ENCODE measurements at places on chromosomes 16 and 17.
A peak's percentile ranks its signal among the peaks of the same experiment; 100 is the strongest.

DNA sequence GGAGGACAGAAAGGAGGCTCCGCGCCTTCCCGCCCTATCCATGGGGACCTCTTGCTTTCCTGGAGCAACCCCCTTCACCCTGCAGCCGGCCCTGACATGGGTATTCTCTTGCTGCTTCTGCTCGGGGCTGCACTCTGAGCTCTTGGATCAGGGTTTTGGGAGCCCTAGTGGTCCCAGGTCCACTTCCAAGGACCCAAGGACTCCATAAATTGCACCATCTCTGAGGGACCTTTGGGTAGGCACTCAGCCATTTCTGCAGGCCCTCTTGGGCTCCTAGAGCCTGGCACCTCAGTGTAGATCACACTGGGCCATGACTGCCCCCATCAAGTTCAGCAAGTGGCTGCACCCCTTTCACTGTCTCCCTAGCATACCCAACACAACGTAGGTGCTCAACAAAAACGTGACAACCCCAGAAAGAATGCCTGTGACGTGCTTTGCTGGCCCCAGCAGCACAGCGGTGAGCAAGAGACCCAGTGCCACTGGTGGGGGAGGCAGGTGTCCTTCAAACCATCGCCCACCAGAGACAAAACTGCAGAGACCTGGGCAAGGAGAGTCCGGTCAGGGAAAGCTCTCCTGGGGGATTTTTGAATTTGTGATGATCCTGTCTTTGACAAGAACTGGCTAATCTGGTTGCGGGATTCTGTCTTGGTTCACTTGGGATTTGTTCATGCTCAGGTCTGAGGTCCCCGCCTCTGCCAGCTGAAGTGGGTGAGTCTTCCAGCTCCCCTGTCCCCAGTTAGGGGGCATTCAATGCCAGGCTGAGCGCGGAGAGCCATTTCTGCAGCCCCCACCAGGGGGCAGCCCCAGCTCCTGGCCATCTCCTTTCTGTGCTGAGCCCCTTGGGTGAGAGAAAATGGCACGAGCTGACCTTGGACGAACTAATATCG lies 2.5 kb upstream of the RAB11FIP4 start:
- peak; percentile 30 for DNase-seq
- H3K36me3 ChIP-seq, result peaks cover 5% of the 10 kb centered on the region
- H3K4me1 ChIP-seq, result peaks cover 9% of the 10 kb centered on the region
- peaks cover 51% of the 10 kb centered on the region for H3K27me3 ChIP-seq

- H3K27me3 ChIP-seq, result no peaks in the 10 kb centered on the region
- H3K27ac ChIP-seq, result no peak overlapping the region
- DNase-seq, result no peak
- H3K4me3 ChIP-seq, result no peak overlapping the region
- no peaks in the 10 kb centered on the region for H3K36me3 ChIP-seq
- H3K4me1 ChIP-seq, result no peaks in the 10 kb centered on the region
Measured at GRCh38 chr17:35907691-35908090, 22.9 kb downstream of the RDM1 start.

GRCh38 chr17:72878975-72879660 lies 213.4 kb downstream of the SLC39A11 start:
- H3K36me3 ChIP-seq, result peaks cover 63% of the 10 kb centered on the region
- no peak for DNase-seq
- no peaks in the 10 kb centered on the region for H3K4me1 ChIP-seq
- H3K4me3 ChIP-seq, result no peak overlapping the region
- H3K27ac ChIP-seq, result no peak overlapping the region

GRCh38 chr16:67942200-67942509 lies 1.8 kb downstream of the LCAT start:
- H3K4me3 ChIP-seq, result no peak overlapping the region
- peaks cover 47% of the 10 kb centered on the region for H3K4me1 ChIP-seq
- DNase-seq, result no peak
- H3K27ac ChIP-seq, result no peak overlapping the region
- no peaks in the 10 kb centered on the region for H3K27me3 ChIP-seq
- peaks cover 40% of the 10 kb centered on the region for H3K36me3 ChIP-seq

DNA sequence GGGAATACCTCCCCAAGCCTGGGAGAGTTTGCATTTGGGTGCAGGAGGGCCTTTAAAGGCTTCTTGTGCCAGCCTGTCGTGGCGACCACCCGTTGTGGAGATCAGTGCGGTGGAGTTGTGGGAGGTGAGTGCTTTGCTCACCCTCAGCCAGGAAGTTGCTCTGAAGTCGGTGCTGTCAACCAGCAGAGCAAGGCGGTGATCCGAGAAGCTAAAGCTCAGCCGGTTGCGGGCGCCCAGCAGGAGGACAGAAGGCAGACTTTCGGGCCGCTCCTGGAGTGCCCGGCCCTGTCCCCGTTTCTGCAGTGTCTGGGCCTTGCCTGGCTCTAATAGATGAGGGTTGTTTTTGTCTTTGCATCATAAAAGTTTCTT lies 1.4 kb downstream of the UBE2I start:
- peaks cover 30% of the 10 kb centered on the region for H3K36me3 ChIP-seq
- H3K27me3 ChIP-seq, result no peaks in the 10 kb centered on the region
- peaks cover 51% of the 10 kb centered on the region for H3K4me1 ChIP-seq
- DNase-seq, result no peak
- H3K27ac ChIP-seq, result peak overlapping the region; percentile 97

GRCh38 chr17:28228109-28228840 lies 90.7 kb upstream of the TMEM97 start:
- H3K4me3 ChIP-seq, result peak overlapping the region; percentile 81
- no peak overlapping the region for H3K27ac ChIP-seq
- peaks cover 4% of the 10 kb centered on the region for H3K36me3 ChIP-seq
- peaks cover 7% of the 10 kb centered on the region for H3K4me1 ChIP-seq

- H3K4me3 ChIP-seq, result no peak overlapping the region
- H3K27ac ChIP-seq, result no peak overlapping the region
- H3K36me3 ChIP-seq, result no peaks in the 10 kb centered on the region
Measured at GRCh38 chr16:57504001-57504400, 17.7 kb upstream of the DOK4 start.

GRCh38 chr16:78515421-78515820 lies 416.0 kb downstream of the WWOX start:
- H3K27ac ChIP-seq, result no peak overlapping the region
- H3K4me3 ChIP-seq, result no peak overlapping the region
- no peaks in the 10 kb centered on the region for H3K36me3 ChIP-seq
- DNase-seq, result no peak
- no peaks in the 10 kb centered on the region for H3K27me3 ChIP-seq

DNA sequence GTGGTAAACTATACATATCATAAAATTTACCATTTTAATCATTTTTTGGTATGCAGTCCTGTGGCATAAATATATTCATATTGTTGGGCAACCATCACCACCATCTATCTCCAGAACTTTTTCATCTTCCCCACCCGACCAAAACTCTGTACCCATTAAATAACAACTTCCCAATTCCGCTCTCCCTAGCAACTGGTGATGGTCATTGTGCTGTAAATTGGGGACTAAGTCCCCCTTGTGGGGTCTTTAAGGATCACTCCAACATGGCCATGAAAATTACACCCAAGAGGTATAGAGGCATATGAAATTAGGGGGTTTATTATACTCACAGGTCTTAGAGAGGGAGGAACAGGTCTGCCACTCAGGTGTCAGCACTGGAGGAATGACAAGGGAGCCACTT lies 57.4 kb upstream of the NKD1 start:
- H3K27me3 ChIP-seq, result peaks cover 14% of the 10 kb centered on the region
- no peak overlapping the region for H3K4me3 ChIP-seq
- no peaks in the 10 kb centered on the region for H3K4me1 ChIP-seq
- DNase-seq, result no peak
- peaks cover 1% of the 10 kb centered on the region for H3K36me3 ChIP-seq
- H3K27ac ChIP-seq, result no peak overlapping the region

GRCh38 chr17:1621273-1621954 lies 7.2 kb downstream of the SLC43A2 start:
- peaks cover 52% of the 10 kb centered on the region for H3K4me1 ChIP-seq
- H3K4me3 ChIP-seq, result no peak overlapping the region
- no peaks in the 10 kb centered on the region for H3K27me3 ChIP-seq
- DNase-seq, result no peak
